T-cell (primary cell): ENCODE measurements at places on chromosomes 4 and X.

DNA sequence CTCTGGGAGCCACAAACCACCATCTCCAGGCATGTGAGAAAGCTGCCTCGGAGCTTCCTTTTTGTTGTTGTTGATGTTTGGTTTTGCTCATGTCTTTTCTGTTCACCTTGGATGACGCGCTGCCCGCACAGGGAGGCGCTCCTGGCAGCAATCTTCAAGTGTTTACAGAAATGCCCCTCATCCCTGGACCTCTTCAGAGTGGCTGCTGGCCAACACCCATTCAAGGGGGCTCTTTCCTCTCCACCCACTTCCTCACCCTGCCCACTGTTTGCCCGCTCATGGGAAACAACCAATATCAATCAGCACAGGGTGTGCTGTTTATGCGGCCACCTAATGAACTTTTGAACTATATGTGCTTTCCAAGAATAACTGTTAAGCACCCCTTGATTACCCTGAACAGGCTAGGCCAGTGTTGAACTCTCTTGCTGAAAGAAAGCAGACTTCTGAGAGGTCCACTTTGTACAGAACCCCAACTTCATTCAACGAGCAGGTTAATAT is 355.1 kb upstream of the CLNK start:
- no peak for DNase-seq

DNA sequence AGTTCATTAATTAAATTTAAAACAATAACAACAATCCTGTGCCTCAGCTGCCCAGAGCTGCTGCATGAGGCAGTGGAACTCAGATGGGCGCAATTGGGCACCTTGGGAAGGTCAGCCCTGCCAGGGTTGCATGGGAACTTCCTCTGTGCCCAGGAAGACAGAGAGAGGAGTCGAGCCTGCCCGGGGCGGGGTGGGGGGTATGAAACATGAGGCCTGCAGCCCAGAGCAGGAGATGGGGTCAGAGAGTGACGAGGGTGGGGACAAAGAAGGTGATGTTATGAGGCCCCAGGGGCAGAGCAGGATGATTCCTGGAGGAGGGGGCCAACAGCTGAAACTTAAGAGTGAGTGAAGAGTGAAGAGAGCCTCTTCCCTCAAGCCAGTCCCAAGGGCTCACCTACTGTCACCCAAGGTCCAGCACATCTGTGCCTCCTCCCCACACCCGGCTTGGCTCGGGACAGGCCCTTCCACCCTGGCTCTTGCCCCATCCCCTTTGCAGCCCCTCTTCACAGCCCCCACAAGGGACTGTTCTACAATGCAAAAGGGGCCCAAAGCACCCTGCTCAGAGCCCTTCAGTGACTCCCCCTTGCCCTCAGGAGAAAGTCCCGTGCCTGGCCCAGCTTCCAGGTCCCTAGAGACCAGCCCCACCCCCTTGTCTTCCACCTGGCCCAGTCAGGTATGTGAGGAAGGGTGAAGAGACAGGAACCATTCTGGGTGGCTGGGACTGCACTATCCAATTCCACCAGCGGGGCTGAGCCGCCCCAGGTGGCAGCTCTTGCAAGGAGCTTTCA is 31.4 kb downstream of the HMX1 start:
- DNase-seq: no peak

DNA sequence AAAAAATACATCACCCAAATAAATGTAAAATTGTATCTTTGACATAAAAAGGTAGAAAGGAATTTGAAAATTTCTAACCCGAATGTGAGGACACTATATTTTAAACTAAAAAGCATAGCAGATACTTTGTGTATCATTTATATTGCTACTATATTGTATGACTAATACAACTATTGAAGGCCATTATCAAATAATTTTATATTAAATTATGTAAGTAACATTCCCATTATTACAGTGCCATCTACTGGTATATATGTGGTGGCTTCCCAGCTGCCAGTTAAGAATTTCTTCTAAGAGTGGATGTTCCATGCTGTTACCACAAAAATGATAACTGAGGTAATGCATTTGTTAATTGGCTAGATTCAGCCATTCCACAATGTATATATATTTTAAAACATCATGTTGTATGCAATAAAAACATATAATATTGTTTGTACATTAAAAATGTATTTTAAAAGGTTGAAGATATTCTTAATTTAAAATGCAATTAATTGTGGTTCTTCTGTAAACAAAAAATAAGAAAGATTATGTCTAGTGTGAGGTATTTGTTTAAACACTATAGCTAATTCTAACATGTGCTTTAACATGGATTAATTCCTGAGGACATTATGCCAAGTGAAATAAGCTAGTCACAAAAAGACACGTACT is 65.3 kb downstream of the EGF start:
- no peak for DNase-seq

DNA sequence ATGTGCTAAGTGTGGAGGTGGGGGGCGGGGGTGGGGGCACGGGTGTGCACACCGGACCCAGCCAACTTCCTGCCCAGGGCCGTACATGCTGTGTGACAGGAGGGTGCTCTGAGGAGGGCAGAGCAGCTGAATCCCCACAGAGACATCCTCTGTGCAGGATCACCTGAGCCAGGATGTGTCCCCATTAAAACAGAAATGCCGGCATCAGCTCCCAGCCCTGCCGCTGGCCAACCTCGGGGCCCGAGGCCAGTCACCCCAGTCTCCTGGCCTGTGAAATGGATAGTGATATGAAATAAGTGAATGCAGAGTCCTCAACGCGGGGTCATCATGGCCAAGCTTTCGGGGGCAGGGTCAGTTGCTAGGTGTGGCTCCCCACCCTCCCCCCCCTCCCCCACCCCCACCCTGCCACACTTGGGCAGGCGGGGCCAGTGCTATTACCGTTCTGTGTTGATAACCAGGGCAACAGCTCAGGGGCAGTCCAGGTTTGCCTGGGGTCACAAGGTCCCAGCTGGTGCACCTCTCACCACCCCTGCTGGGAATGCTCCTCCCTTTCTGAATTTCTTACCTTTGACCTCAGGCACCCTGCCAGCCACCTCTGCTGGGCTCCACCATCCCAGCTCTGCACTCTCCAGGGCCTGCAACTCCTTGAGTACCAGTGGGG is 227.2 kb upstream of the PSAPL1 start:
- no peak for DNase-seq

- no peak for DNase-seq
These were observed 1004.7 kb upstream of the LCORL start for GRCh38 chr4:19026281-19026680.

GRCh38 chrX:8139716-8140115 is 31.4 kb downstream of the VCX2 start:
- DNase-seq: no peak

DNA sequence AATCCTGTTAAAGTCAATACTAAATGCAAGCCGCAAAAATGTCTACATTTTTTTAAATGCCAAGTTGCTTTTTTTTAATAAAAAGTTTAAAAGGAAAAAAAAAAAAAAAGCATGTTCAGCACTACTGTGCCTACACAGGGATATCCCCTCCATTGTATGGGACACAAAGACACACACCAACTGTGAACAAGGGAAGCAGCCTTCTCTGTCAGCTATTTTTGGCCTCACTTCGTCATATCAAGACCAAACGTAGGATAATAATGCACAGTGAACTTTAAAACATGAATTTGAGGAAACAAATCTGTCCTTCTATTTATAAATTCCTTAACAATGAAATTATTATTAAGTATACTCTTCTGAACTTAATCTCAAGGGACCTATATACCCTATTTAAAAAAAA is 4.4 kb downstream of the FBXW7 start:
- DNase-seq: no peak

DNA sequence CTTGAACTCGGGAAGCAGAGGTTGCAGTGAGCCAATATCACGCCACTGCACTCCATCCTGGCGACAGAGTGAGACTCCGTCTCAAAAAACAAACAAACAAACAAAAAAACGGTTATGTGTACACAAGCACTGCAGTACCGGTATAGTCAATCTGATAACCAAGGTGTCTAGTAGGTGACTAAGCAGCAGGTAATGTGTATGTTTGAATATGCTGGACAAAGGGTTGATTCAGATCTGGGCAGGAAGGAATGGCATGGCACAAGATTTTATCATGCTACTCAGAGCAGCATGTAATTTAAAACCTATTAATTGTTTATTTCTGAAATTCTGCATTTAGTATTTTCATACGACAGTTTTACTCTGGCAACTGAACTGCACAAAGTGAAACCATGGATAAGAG is 41.7 kb downstream of the MAGEC1 start:
- no peak for DNase-seq

GRCh38 chr4:6873291-6873690 is 36.3 kb upstream of the TBC1D14 start:
- DNase-seq: no peak

GRCh38 chr4:77201343-77201742 is 44.3 kb downstream of the CCNG2 start:
- no peak for DNase-seq

DNA sequence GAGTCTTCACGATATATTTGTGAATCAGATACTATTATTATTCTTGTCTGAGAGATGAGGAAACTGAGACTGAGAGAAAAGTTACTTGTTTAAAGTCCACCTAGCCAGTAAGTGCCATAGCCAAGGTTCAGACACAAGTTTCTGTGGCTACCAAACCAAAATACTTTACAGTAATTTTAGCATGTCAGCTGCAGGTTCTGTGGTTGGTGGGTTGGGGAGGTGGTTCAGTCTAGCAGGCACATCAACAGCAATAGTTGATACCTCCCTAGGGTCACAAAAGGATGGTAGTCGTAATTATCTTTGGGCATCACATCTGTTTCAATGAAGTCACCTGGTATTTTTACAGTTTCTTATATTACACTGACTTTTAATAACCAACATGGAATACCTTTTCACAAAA is 35.6 kb upstream of the EDA2R start:
- no peak for DNase-seq

- DNase-seq: no peak
These were observed 5.9 kb upstream of the ARSD start for GRCh38 chrX:2934715-2935710.

DNA sequence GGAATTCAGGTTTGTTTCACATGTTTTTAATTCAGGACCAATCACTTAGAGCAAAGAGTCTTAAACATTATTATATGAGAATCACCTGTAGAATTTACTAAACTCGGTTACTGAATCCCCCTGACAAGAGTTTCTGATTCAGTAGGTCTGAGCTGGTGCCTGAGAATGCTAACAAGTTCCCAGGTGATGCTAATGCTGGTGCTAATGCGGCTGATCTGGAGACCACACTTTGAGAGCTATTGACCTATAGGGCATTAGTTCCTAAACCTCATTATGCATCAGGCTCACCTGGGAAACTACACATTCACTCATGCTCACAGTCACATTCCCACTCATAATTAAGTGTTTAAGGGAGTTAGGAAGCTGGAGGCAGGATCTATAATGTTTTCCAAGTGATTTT is 36.1 kb upstream of the NUDT6 start:
- no peak for DNase-seq

DNA sequence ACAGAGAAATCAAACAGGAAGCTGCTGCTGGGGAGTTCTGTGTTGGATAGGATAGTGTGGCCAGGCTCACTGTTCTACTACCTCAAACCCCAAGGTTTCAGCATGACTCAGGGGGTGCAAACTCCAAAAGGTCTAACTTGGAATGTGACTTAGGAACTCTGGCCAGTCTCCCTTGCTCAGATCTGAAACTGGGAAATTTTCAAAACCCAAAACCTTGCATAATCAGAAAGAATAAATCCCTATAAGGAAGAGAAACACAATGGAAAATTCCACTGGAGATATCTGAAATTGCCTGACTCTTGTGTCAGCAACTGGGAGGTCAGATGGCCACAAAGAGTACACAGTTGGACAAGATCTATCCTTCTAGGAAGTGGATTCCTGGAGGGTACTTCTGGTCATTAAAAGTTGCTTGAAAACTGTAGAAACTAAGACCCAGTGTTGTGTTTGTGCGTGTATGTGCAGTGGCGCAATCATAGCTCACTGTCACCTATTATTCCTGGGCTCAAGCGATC is 58.0 kb downstream of the PPEF2 start:
- DNase-seq: no peak
